ENCODE measurements at places on chromosomes 5 and 9. TPM values are rescaled to one million over a fixed set of nuclear protein-coding genes. Genes with fewer than 3 reads are reported as not detected.

DNA sequence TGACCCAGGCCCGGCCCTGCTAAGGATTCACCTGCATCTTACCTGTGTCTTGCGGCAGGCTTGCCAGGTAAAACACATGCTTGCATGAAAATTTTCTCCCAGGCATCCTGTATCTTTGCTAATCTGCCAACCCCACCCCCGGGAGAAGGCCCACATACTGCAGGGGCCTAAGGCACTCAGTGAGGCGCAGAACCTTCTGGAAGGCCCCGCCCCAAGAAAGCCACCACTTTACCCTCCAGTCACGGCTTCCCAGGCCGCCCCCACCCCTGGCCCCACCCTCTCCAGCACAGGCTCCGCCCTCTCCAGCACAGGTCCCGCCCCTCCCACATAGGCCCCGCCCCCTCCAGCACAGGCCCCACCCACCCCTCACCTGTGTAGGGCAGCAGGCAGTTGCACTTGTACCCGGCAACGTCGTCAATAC lies 29.8 kb upstream of the SEC16A start:
- no peak for DNase-seq

The IL3 gene
- total RNA-seq, result not detected

- no peak for DNase-seq
Measured at GRCh38 chr5:169811680-169812079, 168.6 kb downstream of the INSYN2B start.

DNA sequence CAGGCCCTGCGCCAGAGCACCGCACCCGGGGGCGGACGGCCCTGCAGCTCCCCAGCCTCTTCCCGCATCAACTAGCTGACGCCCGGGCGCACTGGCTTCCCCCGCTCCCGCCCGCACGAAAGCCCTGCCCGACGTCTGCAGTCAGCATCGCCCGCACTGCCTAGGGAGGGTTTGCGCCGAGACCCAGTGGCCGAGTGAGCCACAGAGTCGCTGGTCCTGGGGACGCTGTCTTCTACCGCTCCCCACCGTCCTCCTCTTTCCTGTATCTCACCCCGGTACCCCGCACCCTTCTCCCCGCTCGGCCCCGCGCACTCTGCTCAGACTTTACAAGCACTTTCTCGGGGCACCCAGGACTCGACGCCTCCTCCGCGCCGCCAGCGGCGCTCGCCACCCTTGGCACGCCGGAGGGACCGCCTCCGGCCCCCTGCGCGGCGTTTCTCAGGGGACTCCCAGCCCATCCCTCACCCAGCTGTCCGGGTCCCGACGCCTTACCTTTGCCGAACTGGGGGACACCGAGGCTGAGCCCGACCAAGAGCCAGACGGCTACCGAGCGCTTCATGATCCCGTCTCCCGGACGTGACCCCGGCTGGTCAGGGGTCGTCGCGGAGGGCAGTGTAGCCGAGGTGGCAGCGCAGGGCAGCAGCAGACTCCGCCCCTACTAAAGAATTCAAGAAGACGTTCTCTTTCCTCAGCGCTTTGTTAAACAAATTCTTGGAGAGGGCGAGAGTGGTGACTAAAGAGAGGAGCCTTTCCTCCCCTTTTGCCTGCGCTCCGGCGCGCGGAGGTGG lies 670 bp downstream of the EDIL3 start:
- DNase-seq, result peak; percentile 73

The FBXL7 gene
- 12.6 TPM for total RNA-seq

- no peak for DNase-seq
Measured at GRCh38 chr5:114977979-114978573, 191.6 kb downstream of the TRIM36 start.

The EFNA5 gene
- total RNA-seq, result 2.1 TPM

- peak; percentile 65 for DNase-seq
Measured at GRCh38 chr5:35876922-35877321, 20.2 kb downstream of the IL7R start.
